ENCODE measurements at places on chromosomes 2 and 18. TPM values are rescaled to one million over a fixed set of nuclear protein-coding genes. Genes with fewer than 3 reads are reported as not detected.

DNA sequence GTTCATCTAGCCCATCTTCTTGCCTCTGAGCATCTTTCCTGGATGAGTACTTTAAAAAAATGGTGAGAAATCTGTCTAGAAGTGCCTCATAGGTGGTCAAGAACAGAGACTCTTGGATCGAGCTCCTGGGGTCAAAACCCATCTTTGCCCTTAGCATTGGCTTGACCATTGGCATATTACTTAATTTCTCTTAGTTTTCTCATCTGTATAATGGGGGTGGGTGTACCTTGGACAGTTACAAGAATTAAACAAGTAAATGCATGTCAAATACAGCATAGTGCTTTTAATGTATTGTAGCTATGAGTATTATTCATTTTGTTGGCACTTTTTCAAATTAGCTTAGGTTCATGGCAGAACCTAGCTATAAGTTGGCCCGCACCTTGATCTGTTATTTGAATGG is 36.8 kb downstream of the DHRS9 start:
- no peak for DNase-seq

The SUCLG1 gene
- 82.0 TPM for total RNA-seq

The IMMT gene
- total RNA-seq: 50.1 TPM

- DNase-seq: no peak
Measured at GRCh38 chr18:41940506-41941215, 14.4 kb upstream of the PIK3C3 start.

DNA sequence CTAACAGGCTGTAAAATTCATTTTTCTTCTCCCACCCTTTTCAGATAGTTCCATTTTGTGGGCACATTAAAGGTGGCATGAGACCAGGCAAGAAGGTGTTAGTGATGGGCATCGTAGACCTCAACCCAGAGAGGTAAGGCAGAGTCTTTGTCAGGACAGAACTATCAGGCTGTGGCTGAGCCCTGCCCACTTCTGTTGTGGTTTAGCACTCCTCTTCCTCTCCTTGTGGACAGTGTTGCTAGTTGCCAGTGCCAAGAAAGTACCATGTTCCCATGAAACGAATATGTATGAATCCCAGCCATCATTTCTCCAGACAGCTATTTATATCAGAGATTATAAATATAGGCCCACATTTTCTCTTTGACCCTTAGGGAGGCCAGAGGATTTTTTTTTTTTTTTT is 1.6 kb downstream of the LGALSL start:
- DNase-seq: no peak

DNA sequence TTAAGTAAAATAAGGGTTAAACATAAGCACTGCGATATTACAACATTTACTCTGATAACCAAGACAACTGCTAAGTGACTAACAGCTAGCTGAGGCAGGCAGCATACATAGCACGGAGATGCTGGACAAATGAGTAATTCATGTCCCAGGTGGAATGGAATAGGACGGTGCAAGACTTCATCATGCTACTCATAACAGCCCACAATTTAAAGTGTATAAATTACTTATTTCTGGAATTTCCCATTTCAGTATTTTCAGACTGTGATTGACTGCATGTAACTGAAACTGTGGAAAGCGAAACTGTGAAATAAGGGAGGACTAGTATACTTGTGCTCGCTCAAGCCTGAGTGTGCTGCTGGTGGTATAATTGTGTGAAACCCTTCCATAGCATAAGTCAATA is 12.9 kb downstream of the IER3IP1 start:
- DNase-seq: no peak

- DNase-seq: no peak
Measured at GRCh38 chr2:10871978-10872377, 39.8 kb upstream of the KCNF1 start.

- no peak for DNase-seq
Measured at GRCh38 chr18:62245699-62246098, 58.6 kb downstream of the RELCH start.

GRCh38 chr2:112077814-112078213 is 22.7 kb downstream of the TMEM87B start:
- no peak for DNase-seq

DNA sequence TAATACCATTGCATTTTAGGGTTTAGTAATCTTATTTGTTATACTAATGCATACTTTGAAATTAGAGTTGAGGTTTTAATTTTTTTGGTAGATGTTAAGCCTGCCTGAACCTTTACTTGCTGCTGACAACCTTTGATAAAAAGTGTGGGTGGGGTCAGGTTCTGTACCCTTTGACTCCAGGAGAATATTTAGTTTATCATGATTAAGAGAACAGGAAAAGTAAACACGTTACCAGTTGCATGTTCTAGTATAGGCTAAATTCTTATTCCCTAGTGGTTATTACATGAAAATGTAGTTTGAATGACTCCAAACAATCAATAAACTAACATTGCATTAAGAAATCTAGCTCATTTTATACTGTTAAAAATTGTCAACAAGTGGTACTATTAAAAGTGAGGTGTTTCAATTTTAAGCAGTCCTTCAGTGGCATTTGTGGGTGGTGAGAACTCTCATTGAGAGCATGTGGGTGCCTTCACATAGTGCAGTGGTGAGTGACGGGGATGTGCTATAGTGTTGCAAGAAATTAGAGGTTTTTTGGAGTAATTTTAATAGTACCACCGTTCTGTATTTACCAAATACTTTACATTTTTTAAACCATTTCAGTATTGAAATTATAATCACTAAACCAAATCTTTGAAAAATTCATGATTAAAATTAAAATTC is 29.9 kb downstream of the PHLPP1 start:
- no peak for DNase-seq

- DNase-seq: no peak
Measured at GRCh38 chr2:28365158-28365557, 27.5 kb upstream of the FOSL2 start.
